Activated B cell treated with CpG ODN at 0.5 μM for 24 hours (primary cell): ENCODE measurements at places on chromosomes 12 and 14. TPM values are rescaled to one million over a fixed set of nuclear protein-coding genes. Genes with fewer than 3 reads are reported as not detected.

DNA sequence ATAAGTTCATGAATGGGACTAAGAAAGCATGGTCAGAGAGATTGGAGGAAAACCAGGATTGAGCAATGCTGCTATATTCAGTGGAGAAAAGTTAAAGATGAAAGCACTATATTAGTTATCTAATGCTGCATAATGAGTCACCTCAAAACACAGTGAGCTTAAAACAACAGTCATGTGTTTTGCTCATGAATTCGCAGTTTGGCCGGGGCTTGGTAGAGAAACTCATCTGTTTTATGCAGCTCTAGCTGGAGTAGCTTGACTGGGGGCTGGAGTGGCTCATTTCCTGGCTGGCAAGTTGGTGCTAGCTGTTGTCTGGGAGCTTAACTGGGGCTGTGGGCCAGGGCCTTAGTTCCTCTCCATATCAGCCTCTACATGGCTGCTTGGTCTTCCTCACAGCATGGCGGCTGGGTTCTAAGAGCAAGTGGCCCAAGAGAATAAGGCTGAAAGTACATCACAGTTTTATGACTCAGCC, 90.1 kb downstream of the ADCK1 start:
- DNase-seq: no peak
- H3K4me3 ChIP-seq: no peak overlapping the region
- H3K4me1 ChIP-seq: no peaks in the 10 kb centered on the region
- H3K27ac ChIP-seq: no peak overlapping the region

GRCh38 chr12:107845980-107846659, 71.6 kb downstream of the ASCL4 start:
- peaks cover 38% of the 10 kb centered on the region for H3K27me3 ChIP-seq
- peaks cover 11% of the 10 kb centered on the region for H3K4me1 ChIP-seq
- H3K4me3 ChIP-seq: no peak overlapping the region
- no peaks in the 10 kb centered on the region for H3K36me3 ChIP-seq

The MUCL1 gene
- not detected in 2 replicates for total RNA-seq

The KLHL33 gene
- total RNA-seq: 0.42 and 0.53 TPM in 2 replicates

The DTX1 gene
- total RNA-seq: 75.3 and 79.4 TPM in 2 replicates

DNA sequence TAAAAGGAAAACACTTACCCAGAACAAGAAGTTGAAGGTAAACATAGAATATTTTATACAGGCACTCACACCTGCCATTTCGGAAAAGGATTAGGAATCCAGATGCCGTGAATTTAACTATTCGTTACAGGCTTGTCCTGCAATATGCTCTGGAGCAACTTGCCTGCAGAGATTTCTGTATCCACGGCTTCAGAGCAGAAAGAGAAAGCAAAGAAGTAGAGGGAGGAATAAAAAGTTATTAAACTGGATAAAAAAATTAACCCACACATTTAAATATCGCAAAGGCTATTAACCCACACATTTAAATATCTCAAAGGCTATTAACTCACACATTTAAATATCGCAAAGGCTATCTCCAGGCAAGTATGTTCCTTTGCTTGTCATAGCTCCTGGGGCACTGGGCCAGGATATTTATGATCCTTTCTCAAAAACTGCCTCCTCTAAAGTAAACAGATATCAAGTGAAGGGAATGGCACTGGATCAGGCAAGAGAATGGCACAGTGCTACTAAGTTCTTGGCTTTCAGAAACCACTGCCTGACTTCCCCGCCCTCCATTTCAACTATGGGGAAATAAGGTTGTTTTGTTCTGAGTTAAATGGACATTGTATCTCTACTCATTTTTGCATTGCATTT, at the start of gene TSPAN8:
Gene TSPAN8, minus strand, starts transcription at position 399 of the 633 bp plus-strand sequence. Its CDS starts 321 bp downstream, at position 78.
- H3K27ac ChIP-seq: no peak within 1 kb of the TSS
- no peak for DNase-seq
- peaks cover 3% of the 10 kb centered on the region for H3K27me3 ChIP-seq
- no peaks in the 10 kb centered on the region for H3K4me1 ChIP-seq
- no peak within 1 kb of the TSS for H3K4me3 ChIP-seq
